ENCODE measurements at places on chromosomes 4 and X.

DNA sequence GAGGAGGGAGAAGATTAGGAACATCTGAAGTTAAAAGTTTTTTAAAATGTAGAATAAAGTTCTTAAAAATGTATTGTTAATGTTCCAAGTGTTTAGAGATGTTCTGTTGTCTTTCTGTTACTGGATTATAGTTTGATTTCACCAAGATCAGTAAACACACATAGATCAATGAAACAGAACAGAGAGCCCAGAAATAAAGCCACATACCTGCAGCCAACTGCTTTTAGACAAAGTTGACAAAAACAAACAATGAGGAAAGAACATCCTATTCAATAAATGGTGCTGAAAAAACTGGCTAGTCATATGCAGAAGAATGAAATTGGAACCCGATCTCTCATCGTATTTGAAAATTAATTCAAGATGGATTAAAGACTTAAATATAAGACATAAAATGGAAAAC lies 966.3 kb upstream of the POU3F4 start:
- no peak for DNase-seq

GRCh38 chrX:42824541-42824940 lies 46.6 kb upstream of the PPP1R2C start:
- no peak for DNase-seq

GRCh38 chr4:52714597-52715254 lies 36.5 kb downstream of the ERVMER34-1 start:
- no peak for DNase-seq

DNA sequence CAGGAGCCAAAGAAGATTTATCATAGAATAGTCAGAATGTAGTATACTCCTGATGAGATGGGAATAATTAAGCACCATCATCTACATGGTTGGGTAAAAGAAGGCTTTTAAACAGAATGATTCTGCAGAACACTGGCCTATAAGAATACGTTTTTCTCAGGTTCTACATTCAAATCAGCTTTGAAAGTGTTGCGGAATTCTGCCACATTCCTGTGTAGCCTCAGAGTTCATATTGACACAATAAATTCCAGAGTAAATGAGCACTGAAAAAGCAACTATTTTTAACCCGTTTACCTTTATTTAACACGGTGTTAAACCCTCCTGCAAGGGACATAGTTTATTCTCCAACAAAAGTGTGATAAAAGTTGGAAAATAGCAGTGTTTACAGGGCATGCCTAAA lies 950.2 kb upstream of the SLIT2 start:
- DNase-seq, result no peak

- peak; percentile 49 for DNase-seq
Observed at GRCh38 chr4:52718123-52718522, 33.1 kb downstream of the ERVMER34-1 start.

DNA sequence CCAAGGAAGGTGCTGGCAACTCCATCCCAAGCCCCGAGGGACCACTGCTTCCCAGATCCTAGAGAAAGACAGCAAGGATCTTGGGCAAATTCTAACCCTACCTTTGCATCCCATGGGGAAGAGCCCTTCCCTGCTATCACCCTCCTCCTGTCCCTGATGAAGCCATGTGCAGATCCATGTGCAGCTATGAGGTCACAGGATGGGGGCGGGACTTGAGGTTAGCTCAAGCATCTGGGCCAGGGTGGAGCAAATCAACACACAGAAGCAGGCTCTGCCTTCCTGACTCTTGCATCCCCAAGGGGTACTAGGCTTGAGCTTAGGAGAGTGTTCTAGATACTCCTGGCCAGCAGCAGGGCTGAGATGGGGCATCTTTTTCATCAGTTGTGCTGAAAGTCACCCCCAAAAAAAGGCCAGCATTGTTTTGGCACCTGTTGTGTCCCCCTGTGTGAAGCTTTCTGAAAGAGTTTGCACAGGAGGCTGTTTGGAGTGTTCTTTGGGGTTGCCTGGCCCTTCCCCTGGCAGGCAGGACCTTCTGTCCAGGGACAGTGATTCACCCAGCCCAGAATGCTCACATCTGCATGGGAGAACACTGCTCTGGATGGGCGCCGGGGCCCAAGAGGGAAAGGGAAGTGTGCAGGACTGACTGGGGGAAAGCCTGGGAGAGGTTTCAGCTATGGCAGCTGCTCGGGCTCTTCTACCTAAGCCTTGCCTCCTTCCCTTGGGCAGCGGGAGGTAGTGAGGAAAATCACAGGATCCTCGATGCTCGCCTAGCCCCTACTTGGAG lies 50.8 kb downstream of the PRPS1 start:
- DNase-seq, result peak; percentile 66

DNA sequence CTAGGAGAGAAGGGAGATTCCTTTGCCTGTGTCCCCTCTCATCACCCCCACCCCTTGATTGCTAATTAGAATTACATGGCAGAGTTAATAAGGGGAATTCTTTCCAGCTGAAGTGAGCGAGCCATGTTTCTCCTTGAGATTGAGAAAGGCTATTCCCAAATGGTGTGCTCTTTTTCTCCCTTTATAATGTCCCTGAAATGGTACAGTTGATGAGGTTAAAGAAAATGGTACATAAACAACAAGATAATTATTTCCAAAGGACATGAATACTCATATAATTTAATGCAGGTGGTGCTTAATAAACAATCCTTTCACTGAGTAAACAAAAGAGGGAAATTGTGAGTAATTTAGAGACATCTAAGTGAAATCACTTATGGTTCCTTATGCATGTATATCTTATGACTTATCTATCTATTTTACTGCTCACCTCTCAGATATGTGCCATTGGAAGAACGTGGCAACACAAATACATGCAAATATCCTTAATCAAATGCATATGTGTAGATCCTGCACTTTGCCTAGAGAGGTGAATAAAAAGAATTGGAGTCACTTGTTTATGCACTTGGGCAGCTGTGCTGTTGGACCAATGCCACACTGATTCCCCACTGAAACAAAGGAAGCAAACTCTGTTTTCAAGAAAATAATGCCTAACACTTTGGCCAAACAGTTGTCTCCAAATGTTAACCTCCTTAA lies 106.6 kb upstream of the WDR44 start:
- peak; percentile 43 for DNase-seq
